Stimulated activated CD4-positive, alpha-beta T cell treated with anti-CD3 and anti-CD28 coated beads, Interleukin-4, amount 100 ng/mL, for 48 hours (primary cell): ENCODE measurements at places on chromosomes 2 and 18.

- DNase-seq, result no peak
Measured at GRCh38 chr2:221969087-221969829, 329.5 kb downstream of the PAX3 start.

- DNase-seq, result no peak
Measured at GRCh38 chr2:24363301-24363700, 3.0 kb upstream of the ITSN2 start.

DNA sequence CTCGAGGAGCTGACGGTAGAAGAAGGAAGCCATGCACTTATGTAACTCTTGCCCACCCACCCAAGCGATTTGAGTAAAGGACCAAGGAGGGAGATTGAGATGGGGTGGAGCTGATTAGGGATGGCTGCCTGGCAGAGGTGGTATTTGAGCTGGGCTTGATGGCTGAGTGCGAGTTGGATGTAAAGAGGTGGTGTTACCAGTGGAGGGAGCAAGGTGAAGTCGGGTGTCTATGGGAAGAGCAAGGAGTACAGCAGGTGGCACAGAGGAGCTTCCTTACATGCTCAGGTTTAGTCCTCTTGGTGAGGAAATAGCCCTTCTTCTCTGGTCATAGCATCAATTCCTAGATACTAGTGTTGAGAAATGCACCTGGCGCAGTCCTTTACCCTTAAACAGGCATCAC, 294.2 kb upstream of the SKOR2 start:
- DNase-seq, result no peak

DNA sequence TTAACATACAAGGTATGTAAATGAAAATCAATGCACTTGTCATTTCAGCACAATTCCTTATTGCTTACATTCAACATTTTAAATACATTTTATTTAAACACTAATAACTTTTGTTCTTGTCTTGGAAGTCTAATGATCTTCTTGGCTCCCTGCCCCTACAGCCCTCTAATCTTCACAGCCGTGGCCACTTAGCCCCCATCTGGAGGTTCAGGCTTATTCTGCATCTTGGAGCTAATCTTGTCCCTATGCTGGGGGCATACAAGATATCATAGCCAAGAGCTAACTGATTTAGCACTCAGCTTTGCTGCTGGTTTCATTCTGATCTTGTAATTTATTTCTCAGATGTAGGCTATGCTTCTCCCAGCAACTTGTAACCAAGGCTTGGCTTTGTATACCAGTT, 140.8 kb downstream of the TMEFF2 start:
- no peak for DNase-seq

GRCh38 chr2:31324016-31324633, 90.2 kb downstream of the EHD3 start:
- DNase-seq, result no peak

DNA sequence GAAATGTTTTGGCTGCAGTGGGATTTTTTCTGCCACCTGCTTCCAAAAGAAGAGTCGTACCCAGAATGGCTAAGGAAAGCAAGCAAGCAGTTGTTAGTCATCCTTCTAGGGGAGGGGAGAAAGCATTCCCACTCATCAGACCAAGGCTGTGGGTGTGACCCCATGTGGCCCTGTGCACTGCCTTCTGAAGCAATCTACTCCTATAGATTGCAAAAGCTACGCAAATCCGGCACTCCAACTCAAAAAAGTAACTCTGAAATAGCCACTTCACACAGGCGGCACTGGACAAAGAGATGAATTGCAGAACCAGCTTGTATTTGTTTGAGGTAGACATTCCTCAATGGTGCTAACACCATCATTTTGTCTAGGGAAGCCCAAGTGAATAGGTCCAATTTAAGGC, 44.3 kb downstream of the ST3GAL5 start:
- DNase-seq, result no peak

DNA sequence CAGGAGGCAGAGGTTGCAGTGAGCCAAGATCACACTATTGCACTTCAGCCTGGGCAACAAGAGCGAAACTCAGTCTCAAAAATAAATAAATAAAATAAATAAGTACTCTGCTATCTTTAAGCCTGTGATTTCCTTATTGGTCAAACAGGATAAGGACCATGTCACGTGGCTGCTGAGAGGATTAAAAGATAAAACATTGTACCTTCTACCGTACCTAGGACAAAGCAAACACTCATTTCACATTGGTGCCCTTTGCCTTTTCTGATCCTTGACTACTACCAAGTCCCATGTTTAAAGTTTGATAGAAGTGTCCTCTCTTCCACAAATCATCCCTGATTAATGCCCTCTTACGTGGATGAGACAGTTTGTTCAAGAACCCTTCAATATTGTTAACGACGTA, 120.2 kb upstream of the TFCP2L1 start:
- DNase-seq, result no peak

- no peak for DNase-seq
Measured at GRCh38 chr2:230893338-230893737, 28.6 kb downstream of the ITM2C start.

DNA sequence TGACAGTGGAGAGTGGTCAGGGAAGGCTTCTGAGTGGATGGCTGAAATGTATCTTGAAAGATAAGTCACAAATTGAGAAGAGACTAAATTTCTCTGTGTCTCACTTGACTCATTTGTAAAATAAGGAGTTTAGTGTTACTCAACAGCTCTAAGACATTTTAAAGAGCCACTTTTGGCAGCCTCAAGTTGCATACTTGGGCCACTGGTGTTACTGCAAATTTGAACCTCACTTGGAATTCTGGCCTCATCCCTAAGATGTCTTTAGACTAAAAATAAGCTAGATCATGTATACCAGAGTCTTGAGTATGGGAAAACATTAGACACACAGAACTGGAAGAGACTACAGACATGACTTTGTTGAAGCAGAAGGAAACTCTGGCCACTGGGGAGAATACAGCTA, 4.5 kb upstream of the MTLN start:
- DNase-seq, result no peak

- DNase-seq, result peak; percentile 2
Measured at GRCh38 chr2:191933307-191934105, 86.6 kb upstream of the CAVIN2 start.

GRCh38 chr2:47041063-47041462, 114.0 kb downstream of the STPG4 start:
- no peak for DNase-seq

GRCh38 chr2:170369228-170369627, 191.3 kb downstream of the MYO3B start:
- DNase-seq, result no peak

DNA sequence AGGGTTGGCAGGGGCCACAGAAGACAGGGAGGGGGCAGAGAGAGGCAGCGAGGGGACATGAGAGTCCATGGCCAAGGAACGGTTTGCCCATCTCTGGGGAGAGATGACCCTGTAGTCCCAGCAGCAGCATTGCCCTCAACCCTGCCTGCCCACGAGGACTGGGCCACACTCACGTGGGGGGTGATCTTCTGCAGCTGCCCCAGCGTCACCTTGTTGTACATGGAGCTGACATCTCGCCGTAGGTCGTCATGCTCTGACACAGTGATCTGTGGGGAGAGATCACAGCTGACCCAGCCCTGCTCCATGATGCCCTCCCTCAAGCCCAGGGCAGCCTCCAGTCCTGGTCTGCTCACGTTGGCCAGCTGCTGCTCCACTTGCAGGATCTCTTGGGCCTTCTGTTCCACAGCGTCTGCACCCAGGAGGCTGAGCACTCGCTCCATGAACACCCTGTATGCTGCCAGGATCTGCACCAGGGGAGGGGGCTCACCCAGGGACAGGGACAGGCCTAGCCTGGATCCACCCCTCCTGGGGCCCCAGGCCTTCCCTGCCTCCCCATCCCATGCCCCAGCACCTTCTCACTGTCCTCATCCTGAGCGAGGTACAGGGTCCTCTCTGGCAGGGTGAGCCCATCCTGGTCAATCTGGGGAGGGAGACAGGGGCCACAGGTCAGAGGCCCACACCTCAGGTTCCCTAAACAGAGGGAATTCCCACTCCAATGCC, 2.8 kb downstream of the ECEL1 start:
- no peak for DNase-seq

DNA sequence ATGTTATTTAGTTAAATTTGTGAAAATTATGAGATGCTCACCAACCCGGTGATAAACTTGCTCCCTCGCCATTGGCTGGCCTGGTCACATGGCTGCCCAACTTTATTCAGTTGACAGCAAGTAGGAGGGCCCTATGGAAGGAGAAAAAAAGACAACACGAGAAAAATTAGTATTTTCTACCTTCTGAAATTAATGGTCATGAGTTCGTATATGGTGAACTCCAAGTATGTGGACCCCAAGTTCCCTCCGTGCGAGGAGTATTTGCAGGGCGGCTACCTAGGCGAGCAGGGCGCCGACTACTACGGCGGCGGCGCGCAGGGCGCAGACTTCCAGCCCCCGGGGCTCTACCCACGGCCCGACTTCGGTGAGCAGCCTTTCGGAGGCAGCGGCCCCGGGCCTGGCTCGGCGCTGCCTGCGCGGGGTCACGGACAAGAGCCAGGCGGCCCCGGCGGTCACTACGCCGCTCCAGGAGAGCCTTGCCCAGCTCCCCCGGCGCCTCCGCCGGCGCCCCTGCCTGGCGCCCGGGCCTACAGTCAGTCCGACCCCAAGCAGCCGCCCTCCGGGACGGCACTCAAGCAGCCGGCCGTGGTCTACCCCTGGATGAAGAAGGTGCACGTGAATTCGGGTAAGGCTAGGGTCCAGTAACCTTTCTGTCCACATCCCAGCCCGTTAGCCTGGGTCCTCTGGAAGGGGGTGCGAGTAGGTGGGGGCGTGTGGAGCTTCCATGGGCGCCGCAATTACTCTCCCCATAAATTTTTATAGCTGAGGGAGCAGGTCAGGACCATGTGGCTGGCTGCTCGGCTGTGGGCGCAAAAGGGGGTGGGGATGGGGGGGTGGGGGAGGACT, at the start of gene HOXD4:
TSS of gene HOXD4 (plus strand) at position 109 of the 846 bp plus-strand sequence. CDS start at position 193, 84 bp downstream.
- no peak for DNase-seq

- DNase-seq, result no peak
Measured at GRCh38 chr18:60021556-60021955, 121.8 kb downstream of the PMAIP1 start.

DNA sequence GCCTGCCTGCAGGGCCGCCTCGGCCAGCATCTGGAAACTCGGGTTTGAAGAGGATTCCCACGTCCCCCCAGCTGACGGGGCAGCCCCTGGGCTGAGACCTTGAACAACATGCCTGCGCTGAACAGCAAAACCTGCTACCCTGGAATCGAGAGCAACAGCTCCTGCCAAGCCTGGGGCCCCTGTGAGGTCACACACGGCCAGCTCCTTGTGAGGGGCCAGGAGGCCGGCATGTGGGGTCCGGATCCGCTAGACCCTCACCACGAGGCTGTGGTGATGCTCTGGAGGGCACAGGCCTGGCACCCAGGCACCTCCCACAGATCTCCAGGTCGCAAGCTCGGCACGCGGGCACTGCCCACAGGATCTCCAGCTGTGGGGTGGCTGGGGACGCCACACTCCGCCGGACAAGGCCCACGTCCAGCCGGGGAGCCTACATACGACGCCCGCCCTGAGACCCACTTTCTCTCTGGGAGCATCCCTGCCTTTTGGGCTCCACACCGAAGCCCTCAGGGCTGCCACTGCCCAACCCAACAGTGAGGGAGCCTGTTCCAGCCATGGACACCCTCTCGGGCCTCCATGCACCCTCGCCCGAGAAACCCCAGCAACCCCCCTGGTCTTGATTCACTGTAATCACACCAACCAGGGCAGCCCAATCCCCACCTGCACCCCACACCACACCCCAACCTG, 34.1 kb downstream of the SLC66A2 start:
- no peak for DNase-seq

DNA sequence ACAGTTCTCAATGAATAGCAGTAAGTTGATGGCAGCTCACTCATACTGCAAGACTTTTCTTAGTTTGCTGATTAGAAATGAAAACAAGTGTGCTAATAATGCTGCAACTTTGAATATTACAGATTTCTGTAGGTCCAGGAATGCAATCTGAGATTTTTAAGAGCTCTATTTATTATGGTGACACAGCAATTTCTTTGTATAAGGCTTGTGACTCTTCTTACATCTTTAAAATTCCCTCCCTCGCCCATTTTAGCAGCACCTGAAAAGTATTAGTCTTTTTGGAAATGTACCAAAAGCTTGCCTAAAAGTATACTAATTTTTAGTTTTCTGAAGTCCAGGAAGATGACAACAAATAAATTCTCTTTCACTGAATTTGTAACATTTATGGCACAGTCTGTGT, 4.4 kb upstream of the HTR2B start:
- DNase-seq, result no peak

DNA sequence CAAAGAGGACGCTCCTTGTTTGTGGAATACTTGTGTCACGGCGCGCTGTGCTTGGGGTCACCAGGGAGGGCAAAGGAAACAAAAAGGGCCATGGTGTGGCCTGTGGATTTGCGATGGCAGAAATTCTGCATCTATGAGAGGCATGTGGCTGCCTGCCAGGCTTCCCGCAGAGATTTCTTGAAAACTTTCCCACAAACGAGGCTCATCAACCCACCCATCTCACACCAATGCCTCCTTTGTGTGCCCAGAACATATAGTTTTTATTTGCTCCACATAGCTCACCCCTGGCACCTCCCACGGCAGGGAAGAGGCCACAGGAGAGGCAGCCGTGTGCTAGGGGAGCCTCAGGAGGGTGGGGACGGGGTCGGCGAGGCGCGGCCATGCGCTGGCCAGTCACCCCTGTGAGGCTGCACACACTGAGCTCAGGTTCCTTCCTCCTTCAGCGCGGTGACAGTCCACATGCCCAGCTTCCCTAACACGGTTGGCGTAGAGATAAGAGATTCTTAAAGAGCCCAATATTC, 100.3 kb downstream of the MBP start:
- DNase-seq, result no peak

GRCh38 chr2:8999797-9000196, 3.7 kb downstream of the MBOAT2 start:
- no peak for DNase-seq

DNA sequence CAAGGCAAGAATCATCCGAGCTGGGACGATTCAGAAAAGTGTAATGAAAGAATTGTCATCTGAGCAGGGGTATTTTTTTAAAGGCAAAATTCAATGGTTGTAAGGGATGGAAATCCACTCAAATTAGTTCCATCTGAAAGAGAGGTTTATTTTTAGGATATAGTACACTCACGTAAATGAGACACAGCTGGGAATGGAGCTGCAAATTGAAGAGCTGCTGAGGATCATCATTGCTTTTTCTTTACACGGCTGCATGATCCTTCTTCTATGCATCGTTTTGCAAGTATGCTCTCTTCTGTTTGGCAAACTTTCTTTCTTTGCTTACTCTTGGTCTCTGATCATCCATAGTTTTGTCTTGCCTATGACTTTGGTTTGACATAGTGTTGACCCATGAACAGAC, 27.4 kb upstream of the CUL3 start:
- no peak for DNase-seq

GRCh38 chr18:269480-270095, 1.7 kb upstream of the THOC1 start:
- DNase-seq, result no peak

GRCh38 chr2:98504381-98505109, 59.9 kb downstream of the INPP4A start:
- DNase-seq, result no peak

GRCh38 chr2:204946892-204947291, 401.6 kb downstream of the PARD3B start:
- DNase-seq, result no peak

- no peak for DNase-seq
Measured at GRCh38 chr18:58861353-58861752, 3.3 kb upstream of the ZNF532 start.
